ENCODE measurements at places on chromosomes 7 and 10.

GRCh38 chr7:113464096-113464855 is 345.9 kb upstream of the SMIM30 start:
- DNase-seq, result no peak

DNA sequence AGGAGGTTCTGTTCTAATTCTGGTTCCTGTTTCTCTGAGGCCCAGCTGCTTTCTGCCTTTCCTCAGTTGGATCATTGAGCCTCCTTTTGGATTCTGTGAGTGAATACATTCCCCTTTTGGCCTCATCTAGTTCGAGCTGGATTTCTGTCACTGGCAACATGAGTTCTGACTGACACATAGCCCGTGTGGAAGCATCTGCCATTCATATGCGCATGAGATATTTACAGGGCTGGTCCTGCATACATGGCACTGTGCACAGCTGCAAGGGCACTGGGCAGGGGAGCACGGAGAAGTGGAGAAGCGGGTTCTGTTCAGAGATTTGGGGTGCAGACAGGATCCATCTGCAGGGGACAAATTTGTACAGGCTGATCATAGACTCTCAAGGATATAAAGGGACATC is 352.8 kb downstream of the RPS24 start:
- DNase-seq, result no peak

- no peak for DNase-seq
Observed at GRCh38 chr7:80816806-80817205, 102.0 kb downstream of the SEMA3C start.

DNA sequence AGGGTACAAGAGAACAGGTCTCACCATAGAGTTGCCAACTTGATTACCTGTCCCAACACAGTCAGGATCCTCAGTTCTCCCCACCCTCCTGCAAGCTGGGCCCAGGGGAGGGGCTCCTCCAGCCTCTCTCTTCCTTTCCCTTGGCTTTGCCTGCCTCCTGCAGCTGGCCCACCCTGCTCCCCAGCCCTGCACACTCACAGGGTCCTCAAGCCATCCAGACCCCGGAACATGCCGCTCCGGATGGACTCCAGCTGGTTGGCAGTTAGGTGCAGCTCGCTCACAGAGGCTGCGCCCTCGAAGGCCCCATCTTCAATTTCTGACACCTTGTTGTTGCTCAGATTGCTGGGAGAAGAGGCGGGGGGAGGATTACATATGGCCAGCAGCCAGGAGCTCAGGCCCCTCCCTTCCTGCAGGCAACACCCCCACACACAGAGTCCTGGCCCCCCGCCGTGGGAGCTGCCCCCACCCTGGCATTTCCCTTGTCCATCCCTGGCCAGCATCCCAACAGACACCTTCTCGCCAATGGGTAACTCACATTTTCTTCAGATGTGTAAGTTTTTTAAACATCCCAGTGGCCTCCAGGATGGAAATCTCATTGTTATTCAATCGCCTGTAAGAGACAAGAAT is 139.2 kb downstream of the SLIT1 start:
- DNase-seq, result no peak

DNA sequence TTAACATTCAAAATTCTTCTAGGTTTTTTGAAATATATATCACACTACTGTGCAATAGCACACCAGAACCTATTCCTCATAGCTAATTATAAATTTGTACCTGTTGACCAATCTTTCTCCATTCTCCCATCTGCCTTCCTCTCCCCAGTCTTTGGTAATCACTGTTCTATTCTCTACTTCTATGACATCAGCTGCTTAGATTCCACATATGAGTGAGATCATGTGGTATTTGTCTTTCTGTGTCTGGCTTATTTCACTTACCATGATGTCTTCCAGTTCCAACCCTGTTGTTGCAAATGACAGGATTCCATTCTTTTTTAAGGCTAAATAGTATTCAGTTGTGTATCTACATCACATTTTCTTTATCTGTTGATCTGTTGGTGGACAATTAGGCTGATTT is 54.4 kb upstream of the CCDC6 start:
- no peak for DNase-seq

DNA sequence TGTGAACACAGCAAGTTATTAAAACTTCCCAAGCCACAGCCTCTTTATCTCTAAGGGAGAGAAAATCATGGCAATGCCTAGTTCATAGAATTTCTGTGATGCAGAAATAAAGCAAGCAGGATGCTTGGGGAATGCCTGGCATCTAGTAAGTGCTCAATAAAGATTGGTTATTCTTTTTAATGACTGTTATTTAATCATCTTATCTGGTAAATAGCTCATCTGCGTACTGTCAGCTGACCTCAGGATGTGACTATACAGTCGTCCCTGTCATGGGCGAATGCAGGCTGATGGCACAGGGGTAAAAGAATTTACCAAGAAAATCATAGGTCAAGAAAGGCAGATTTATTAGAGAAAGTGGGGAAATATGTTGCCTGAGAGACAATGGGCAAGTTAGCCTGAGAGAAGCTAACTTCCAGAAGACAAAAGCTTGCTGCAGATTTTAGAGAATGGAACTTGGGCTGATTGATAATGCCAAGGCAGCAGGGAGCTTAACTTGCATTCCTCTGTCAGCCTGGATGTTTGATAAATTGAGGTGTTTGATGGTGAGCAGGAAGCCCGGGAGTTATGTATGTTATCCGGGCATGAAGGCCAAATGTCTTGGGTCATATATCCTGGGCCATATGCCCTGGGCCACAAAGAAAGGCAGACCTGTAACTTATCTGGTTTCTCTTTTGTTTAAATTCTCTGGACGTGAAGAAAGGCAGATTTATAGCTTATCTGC is 126.0 kb downstream of the KCNMA1 start:
- DNase-seq, result no peak

Data from GOT3 (cell line).